Activated CD4-positive, alpha-beta T cell treated with anti-CD3 and anti-CD28 coated beads, Interleukin-2, amount 50 U/mL, for 24 hours (primary cell): ENCODE measurements at places on chromosomes 16 and 17.

GRCh38 chr16:67326472-67327309 lies at the start of the genes KCTD19 and LRRC36:
KCTD19 (minus strand) TSS chr16:67326741; CDS start chr16:67326707, 34 bp downstream.
LRRC36 (plus strand) TSS chr16:67326815; CDS start chr16:67326863, 48 bp downstream.
- DNase-seq: peak; percentile 25

DNA sequence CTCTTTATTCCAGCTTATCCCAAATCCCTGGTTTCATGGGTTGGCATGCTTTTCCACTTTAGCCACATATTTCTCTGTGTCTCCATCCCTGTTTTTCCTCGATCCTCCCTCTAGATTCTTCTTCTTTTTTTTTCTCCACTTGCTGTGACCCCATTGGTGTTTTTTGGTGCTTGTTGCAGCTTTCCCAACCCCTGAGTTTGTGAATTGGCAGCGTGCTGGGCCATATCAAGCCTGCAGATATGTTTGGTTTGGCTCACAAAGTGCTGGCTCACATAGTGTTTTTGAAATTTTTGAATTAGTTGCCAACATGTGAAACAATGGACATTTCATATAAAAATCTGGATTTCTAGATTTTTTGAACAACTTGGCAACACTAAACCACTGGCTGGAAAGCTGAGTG lies 8.8 kb downstream of the GPR139 start:
- DNase-seq: no peak

GRCh38 chr16:86025706-86026105 lies 126.7 kb downstream of the IRF8 start:
- no peak for DNase-seq

GRCh38 chr17:507441-507840 lies 154.8 kb upstream of the RPH3AL start:
- DNase-seq: no peak

DNA sequence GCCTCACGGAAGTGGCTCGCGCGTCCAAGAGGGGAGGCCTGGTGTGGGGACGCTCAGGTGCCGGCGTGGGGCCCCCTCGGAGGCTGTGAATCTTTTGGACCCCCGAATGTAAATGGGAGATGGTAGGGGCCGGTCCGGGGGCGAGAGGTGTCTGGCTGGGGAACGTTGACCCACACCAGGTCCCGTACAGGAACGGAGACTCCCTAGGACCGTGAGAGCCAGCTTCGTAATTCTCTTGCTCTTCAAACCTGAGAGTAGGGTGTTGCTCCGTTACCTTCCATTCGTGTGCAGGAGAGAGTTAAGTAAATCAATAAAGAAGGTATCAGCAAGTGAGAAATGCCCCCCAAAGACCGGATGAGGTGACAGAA lies 481 bp downstream of the LYRM1 start:
- DNase-seq: no peak

DNA sequence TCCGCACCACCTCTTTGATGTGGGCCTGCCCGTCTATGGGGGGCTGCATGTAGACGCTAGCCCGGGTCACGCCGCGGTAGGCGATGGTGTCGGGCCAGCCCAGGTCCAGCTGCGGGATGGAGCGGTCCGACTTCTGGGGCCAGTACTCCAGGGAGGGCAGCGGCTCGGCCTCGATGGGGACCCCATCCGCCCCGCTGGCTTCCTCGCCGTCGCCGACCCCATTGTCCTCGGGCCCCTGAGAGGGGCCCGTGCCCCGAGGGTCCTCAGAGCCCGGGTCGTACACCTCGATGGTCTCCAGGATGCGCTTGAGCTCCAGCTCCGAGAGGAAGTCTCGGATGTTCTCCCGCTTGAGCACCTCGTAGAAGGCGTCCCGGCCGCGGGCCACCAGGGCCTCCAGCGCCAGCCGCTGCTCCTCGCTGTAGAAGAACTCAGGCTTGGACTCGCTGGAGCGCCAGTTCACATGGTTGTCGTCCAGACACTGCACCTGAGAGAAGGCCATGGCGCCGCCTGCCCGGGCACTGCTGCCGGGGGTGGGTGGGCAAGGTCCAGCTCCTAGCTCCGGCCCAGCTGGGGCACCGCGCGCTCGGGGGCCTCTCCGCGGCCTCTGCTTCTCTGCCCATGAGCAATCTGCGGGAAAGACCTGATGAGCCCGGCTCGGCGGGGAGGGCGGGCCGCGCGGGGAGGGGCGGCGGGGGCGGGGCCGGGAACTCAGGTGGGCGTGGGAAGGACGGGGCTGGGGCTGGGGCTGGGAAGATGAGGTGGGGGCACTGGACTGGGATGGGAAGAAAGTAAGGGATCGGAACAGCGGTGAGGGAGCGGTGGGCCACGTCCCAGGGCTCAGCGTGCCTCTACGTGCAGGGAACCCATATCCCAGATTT lies 782 bp downstream of the FAM83G start:
- peak; percentile 37 for DNase-seq

DNA sequence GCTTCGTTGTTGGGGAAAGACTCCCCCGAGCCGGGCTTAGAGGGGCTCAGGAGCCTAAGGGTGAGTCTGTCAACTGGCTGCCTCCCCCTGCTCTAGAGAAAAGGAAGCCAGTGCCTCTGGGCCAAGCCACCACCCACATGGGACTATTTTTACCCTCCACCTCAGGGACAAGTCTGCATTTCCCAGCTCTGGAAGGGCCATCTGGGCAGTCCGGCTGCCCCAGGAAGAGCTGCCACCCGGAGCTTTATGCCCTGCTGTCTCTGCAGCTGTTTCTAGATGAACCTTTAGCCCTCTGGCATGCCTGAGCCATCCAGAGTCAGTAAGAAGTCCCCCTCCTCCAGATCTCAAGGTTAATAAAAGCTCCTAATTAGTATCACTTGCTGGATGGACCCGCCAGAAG lies 5.3 kb upstream of the RPRML start:
- no peak for DNase-seq

- no peak for DNase-seq
Observed at GRCh38 chr16:80285104-80285503, 255.7 kb upstream of the DYNLRB2 start.

GRCh38 chr16:4991754-4992153 lies 33.6 kb downstream of the SEC14L5 start:
- DNase-seq: no peak

GRCh38 chr17:49901460-49902331 lies 53.8 kb upstream of the TAC4 start:
- no peak for DNase-seq

GRCh38 chr17:45320349-45320930 lies 3.6 kb upstream of the MAP3K14 start:
- DNase-seq: no peak

- DNase-seq: no peak
Observed at GRCh38 chr16:68475071-68475470, 26.8 kb upstream of the SMPD3 start.

GRCh38 chr17:50696365-50696879 lies 11.3 kb downstream of the ANKRD40 start:
- no peak for DNase-seq

GRCh38 chr17:49404361-49404760 lies 10.3 kb downstream of the PHB1 start:
- DNase-seq: no peak

- no peak for DNase-seq
Observed at GRCh38 chr17:65931246-65932149, 260.4 kb downstream of the CEP112 start.

- no peak for DNase-seq
Observed at GRCh38 chr16:79393127-79393526, 207.4 kb downstream of the MAF start.

- DNase-seq: no peak
Observed at GRCh38 chr17:76336756-76337412, 16.8 kb downstream of the PRPSAP1 start.

- no peak for DNase-seq
Observed at GRCh38 chr17:56866496-56866895, 32.5 kb downstream of the DGKE start.

DNA sequence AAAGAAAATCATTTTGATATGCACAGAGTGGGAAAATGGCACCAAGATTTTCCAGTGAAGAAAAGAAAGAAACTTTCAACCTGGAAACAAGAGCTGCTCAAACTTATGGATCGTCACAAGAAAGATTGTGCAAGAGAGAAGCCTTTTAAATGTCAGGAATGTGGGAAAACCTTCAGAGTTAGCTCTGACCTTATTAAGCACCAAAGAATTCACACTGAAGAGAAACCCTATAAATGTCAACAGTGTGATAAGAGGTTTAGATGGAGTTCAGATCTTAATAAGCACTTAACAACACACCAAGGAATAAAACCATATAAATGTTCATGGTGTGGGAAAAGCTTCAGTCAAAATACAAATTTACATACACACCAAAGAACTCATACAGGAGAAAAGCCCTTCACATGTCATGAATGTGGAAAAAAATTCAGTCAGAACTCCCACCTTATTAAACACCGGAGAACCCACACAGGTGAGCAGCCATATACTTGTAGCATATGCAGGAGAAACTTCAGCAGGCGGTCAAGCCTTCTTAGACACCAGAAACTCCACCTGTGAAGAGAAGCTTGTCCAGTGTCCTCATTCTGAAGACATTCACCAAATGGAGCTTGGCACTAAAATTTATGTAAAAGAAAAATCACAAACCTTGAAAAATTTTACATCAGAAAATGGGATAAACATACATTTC lies 12.2 kb downstream of the ZNF75A start:
- DNase-seq: no peak

DNA sequence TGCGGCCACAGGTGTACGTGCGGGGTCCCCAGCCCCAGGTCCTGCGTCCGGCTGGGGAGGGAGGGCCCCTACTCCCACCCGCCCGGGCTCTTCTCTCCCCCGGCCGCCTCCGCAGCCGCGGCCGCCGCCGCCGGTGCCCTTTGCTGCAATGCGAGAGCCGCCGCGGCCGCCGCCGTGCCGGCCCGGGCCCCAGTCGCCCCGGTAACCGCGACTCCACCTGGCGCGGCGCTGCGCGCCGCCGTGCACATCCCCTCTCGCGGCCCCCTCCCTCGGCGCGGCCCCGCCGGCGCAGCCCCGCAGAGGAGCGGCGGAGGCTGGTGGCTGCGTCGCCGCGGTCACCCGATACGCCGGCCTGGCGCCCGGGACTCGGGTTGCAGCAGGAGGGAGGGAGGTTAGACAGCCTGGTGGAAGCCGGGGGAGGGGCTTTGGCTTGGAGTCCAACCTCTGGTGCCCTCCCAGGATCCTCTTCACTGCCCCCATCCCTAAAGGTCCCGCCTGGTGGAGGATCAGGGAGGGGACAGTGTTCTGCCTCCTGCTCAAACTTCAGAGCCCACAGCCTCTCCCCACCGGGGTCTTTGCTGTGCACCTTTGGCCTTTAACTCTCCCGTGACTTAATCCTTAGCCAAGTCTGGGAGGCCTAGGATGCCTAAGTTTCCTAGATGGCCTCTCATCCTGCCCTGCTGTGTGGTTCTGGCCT lies 32.9 kb downstream of the SRCIN1 start:
- no peak for DNase-seq

- no peak for DNase-seq
Observed at GRCh38 chr16:46843898-46844642, 13.1 kb upstream of the C16orf87 start.

DNA sequence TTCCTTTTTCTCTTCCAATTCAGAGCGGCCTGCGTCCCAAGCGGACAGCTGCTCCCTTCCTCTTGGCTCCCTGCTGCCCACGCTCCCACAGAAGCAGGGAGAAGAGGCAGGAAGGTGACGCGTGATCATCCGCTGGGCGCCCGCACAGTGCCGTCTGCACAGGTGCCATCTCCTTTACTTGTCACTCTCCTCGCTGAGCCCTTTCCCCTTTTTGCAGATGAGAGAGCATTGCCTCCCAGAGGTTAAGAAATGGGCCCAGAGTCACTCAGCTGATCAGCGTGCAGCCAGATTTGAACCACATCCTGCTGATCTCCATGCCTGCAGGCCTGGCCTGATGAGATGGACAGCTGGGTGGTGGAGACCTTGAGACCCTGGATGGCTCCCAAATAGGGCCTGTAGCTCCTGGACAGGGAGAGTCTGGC lies 299.8 kb downstream of the SEC14L1 start:
- DNase-seq: no peak
